ENCODE measurements at places on chromosomes 3 and 15.
A peak's percentile ranks its signal among the peaks of the same experiment; 100 is the strongest.

DNA sequence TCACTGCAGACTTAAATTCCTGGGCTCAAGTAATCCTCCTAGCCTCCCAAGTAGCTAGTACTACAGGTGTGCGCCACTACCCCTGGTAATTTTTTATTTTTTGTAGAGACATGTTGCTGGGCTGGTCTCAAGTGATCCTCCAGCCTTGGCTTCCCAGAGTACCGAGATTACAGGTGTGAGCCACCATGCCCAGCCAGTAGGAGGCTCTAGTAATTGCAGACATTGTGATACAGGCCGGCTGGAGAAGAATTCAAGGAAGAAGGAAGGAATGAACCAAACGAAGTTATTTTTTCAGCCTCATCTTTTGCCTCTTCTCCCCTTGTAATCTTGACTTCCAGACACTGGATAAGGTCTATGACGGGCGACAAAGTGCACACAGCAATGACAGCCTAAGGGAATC, 3.2 kb upstream of the PPP4R2 start:
- no peak for DNase-seq

DNA sequence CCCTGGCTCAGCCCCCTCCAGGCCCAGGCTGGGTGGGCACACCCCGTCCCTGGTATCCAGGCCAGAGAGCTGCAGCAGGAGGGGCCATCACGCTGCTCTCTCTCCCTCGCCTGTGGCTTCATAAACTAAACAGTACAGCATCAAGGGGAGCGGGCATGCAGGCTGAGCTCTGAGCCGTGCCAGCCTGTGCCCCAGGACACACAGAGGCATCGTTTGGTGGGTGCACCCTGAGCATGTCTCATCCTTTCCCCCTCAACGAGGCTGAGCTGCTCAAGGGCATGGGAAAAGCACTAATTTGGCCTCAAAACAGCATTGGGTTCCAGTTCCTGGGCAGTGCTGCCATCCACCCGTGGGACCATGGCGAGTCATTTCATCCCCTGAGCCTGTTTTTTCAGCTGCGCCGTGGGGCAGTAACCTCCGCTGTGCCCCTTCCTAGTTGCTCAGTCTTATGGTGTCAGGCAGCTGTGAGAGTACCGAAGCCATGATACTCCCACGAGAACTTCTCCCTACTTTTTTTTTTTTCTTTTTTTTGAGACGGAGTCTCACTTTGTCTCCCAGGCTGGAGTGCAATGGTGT, 79.6 kb downstream of the CPN2 start:
- no peak for DNase-seq

DNA sequence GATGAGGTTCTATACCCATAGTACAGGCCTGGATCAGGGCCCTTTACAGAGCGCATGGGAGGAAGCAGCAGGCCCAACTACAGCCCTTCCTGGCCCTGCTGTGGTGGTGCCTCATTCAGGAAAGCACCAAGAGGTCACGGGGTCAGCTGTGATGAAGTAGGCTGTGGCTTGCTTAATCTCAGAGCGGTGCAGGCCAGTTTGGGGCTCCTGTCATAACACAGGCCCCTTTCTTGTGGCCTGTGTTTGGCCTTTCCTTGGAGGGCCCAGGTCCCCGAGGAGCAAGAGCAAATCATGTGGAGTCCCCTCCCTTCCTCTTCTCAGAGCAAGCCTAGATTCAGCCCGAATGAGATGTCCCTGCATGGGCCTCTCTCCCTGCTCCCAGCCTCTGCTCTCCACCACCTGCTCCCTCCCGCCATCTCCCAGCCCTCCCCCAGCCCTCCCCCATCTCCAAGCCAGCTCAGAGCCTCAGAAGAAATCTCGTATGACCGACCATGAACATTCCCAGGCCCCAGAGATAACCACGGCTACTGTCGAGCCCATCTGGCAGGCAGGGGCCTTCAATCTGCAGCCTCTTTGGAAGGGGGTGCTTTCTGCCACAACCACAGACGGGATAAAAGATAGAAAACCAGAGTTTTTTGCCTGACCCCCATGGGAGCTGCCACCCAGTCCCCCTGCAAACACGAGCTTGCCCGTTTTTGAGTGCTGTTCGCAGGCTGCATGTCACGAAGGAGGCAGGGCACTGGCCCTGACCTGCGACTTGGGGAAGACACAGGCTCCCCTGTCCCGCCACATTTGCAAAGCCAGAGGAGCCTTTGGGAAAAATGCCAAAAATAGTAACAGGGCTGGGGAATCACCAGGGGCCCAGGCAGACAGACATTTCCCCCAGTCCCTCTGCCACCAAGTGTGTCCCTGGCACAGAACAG, 32.3 kb upstream of the DUSP7 start:
- no peak for DNase-seq

DNA sequence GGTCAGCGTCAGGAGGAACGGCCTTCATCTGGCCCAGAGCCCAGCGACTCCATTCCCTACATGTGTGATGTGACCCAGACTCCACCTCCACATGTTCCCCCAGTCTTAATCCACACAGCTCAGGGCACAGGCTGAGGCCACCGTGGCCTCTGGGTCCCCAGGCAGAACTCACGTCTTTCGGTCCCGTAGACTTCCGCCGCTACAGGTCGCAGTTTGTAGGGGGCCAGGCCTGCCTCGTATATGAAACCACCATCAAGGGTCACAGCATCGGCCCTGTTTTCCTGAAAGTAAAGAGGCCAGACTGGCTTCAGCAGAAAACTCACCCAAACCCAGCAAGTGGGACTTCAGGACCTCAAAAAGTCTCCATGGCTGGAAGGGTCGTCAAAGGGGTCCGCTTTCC, 8.6 kb downstream of the LTF start:
- DNase-seq: no peak

- DNase-seq: no peak
These were observed 218.0 kb downstream of the ZNF385D start for GRCh38 chr3:21533002-21533401.

GRCh38 chr3:138594150-138594934, at the start of gene CEP70:
TSS of gene CEP70 (minus strand) at chr3:138594260. CDS start at chr3:138572927, 21,333 bp downstream.
- peak; percentile 90 for DNase-seq

- DNase-seq: no peak
These were observed 39.1 kb downstream of the ABHD5 start for GRCh38 chr3:43729707-43730414.

DNA sequence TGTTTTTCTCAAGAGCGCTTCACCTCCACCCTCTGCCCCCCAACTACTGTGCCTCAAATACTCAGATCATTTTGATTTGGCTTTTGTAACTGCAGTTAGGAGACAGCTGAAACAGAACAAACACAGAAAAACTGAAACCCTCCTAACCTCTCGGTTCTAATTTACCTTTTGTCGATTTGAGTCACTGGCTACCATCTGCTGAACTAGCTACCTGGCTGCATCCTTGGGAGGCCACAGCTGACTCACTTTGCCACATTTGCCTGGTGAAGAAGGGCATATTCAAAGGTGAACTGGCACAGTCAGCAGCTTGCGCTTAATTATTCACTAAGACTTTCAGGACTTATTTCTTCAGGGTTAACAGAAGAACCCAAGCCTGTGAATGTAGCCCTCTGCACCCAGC, 117.7 kb downstream of the FOXB1 start:
- peak; percentile 51 for DNase-seq

DNA sequence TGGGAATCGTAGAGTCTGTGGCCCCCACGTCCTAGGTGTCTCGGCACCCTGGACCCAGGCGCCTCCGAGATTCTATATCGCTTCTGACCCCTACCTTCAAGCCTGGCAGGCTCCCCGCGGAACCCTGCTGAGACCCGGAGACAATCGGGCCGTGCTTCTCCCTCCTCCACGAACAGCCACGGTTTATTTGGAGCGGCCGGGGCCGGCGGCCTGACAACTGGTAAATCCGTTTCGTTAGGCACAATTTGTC, 1.4 kb downstream of the GATA2 start:
- no peak for DNase-seq

All from activated CD4-positive, alpha-beta T cell treated with anti-CD3 and anti-CD28 coated beads, Interleukin-2, amount 50 U/mL, for 48 hours (primary cell).